Stimulated activated CD4-positive, alpha-beta T cell treated with anti-CD3 and anti-CD28 coated beads, Interleukin-1b, Interleukin-23, amount 100 ng/mL, for 4 hours (primary cell): ENCODE measurements at places on chromosomes 11 and 22.
A peak's percentile ranks its signal among the peaks of the same experiment; 100 is the strongest.

GRCh38 chr11:1262172-1263006 is 39.5 kb downstream of the MUC5B start:
- DNase-seq, result peak; percentile 83

DNA sequence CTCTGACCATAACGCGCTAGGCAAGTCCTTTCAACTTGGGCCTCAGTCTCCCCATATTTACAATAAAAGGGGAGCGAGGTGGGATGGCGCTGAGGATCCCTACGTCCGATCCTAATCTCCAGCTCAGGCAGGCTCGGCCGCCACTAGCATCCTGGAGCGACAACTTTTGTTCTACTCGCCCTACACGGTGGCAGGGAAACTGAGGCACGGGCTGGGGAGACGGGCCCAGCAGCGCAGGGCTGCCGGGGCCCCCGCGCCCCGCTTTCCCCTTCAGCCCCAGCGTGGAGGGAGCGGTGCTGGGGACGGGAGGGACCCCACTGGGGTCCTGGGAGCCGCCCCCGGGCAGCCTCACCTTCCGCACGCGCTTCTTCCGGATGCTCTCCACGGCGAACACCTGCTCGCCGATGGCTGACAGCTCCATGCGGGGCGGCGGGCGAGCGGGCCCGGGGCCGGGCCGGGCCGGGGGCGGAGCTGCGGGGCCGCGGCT is 413 bp downstream of the CBX7 start:
- DNase-seq, result no peak

DNA sequence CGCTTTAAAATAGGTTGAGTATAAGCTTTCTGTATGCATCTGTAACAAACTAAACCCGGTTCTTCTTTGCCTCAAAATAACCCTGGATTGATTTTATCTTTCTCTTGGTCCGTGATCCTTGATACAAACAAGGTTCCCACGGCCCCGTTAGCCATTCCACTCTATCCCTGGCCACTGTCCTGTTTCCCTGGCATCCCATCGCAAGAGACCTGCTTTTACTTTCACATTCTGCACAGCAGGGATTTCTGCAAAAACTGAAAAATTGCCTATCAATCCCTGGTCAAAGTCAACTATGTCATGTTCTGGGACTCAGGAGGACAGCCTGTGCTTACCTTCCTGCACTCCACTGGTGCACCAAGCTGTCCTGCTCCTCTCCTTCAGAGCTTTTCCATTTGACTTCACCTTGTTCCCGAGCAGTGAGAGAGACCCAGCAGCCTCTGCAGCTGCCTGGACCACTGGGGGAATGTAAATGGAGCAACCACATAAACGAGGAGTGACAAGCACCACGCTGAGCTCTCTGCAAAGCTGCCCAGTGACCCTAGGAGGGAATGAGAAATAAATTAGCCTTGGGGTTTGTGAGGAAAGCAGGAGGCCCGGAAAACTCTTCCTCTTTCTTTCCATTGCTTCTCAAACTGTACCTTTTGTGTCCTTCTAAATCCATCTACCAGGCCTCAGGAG is 175.9 kb downstream of the NTM start:
- DNase-seq, result no peak

DNA sequence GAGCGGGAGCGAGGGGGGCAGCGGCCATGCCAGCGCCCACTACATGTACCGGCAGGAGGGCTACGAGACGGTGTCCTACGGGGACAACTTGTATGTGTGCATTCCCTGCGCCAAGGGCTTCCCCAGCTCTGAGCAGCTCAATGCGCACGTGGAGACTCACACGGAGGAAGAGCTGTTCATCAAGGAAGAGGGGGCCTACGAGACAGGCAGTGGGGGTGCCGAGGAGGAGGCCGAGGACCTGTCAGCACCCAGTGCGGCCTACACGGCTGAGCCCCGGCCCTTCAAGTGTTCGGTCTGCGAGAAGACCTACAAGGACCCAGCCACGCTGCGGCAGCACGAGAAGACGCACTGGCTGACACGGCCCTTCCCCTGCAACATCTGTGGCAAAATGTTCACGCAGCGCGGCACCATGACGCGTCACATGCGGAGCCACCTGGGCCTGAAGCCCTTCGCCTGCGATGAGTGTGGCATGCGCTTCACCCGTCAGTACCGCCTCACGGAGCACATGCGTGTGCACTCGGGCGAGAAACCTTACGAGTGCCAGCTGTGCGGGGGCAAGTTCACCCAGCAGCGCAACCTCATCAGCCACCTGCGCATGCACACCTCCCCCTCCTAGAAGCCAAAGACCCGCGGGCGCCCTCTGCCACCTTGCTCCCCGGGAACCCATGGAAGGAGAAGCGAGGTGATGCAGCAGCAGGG is 20.9 kb upstream of the TMEM191C start:
- no peak for DNase-seq

DNA sequence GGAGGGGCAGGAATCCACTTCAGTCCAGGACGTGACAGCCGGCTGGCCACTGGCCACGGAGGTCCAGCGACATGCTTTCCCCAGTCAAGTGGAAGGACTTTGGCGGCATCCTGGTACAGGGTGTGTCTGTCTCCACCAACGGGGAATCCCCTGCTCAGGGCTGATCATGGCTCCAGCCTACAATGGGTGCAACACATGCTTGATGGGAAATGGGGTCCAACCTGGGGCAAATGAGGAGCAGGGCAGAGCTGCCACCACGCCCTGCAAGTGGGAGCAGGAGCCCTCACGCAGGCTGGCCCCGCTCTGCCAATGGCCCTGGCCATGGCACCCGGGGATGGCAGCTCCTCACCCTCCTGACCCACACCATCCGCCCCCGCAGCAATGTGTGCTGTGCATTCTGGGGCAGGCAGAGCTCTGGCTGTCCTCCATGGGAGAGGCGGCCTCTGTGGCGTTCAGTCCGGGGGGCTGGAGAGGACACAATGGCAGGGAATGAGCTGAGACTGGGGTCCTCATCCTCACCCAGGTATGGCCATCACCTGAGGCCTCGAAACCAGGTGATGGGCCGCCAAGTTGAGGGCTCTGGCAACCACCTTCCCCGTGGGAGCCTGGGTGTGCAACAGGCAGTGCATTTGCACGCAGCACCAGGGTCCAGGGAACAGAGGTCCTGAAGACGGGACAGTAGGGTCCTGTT is 5.8 kb upstream of the SEPTIN5 start:
- DNase-seq, result no peak

- DNase-seq, result peak; percentile 73
These were observed 1.7 kb upstream of the RTN4RL2 start for GRCh38 chr11:57458410-57459163.

GRCh38 chr11:201966-202365 is 5.2 kb downstream of the BET1L start:
- DNase-seq, result no peak

GRCh38 chr22:44548981-44549380 is 50.9 kb upstream of the RTL6 start:
- DNase-seq, result no peak

GRCh38 chr11:17458268-17458667 is 18.4 kb downstream of the ABCC8 start:
- DNase-seq, result no peak

GRCh38 chr11:20090654-20091374 is 69.5 kb downstream of the DBX1 start:
- no peak for DNase-seq

DNA sequence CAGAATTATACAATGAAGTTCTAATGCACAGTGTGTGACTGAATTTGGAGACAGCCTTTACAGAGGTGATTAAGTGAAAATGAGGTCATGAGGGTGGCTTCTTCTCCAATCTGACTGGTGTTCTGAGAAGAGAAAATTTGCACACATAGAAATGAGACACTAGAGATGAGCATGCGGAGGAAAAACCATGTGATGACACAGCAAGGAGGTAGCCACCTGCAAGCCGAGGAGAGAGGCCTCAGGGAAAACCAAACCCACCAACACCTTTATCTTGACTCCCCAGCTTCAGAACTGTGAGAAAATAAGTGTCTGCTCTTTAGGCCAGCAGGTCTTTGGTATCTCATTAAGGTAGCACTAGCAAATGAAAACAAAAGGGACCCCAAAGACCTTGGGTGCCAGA is 93.2 kb downstream of the GGTLC2 start:
- DNase-seq, result no peak

DNA sequence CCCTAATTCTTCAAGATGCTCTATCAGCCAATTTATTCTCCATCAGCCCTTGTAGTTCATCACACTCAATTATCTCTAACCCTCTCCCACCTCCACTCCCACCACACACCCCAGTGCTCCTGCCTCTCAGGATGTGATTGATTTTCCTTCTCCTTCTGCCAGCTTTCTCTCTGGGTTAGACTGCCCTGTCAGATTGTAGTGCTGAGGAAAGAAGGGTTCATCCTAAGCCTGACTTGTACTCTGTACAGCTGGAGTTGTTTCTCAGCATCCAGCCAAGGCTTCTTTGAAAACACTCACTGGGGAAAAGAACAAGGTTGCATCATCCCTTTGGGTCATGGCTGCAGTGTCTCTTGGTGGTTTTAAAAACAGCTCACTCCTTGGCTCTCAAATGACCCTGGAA is 61.2 kb downstream of the CECR2 start:
- no peak for DNase-seq

GRCh38 chr22:47116426-47117341 is 354.2 kb downstream of the TBC1D22A start:
- DNase-seq, result no peak

GRCh38 chr22:49291169-49291568 is 536.5 kb downstream of the BRD1 start:
- DNase-seq, result no peak
